ENCODE measurements at places on chromosomes 2 and 18.

GRCh38 chr2:127293386-127293747 is 577 bp downstream of the ERCC3 start:
- DNase-seq: no peak

GRCh38 chr18:12656938-12657683 is 796 bp downstream of the SPIRE1 start:
- no peak for DNase-seq

DNA sequence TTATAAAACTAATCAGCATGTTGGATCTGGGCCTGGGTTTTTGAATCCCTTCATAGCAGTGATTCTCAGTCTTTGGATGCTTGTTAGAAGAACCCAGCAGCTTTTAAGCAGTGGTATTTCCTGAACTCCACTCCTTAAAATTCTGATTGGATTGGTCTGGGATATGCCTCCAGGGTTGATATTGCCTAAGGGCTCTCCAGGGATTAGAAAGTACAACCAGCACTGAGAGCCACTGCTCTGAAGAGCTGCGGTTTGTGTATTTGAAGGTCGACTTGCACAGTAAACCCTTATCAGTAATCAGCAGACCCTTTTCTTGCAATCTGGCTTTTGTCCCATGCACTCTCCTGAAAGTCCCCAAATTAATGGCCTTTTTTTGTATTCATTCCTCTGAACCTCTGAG is 17.0 kb upstream of the RBMS1 start:
- no peak for DNase-seq

DNA sequence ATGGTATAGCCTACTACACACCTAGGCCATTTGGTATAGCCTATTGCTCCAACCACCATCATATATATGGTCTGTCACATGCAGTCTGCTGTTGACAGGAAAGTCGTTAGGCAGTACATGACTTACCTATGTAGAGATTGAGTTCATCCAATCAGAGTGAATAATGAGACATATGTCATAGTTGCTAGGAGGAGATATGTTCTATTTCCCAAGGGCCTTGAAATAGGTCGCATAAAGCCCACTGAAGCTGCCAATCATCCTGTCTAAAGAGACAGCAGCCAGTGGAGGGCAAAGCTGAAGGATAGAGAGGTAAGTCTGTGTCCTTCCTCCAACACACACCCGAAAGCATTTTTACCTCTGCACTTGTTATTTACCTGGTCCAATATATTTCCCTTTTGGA is 263.4 kb downstream of the PTPRM start:
- no peak for DNase-seq

DNA sequence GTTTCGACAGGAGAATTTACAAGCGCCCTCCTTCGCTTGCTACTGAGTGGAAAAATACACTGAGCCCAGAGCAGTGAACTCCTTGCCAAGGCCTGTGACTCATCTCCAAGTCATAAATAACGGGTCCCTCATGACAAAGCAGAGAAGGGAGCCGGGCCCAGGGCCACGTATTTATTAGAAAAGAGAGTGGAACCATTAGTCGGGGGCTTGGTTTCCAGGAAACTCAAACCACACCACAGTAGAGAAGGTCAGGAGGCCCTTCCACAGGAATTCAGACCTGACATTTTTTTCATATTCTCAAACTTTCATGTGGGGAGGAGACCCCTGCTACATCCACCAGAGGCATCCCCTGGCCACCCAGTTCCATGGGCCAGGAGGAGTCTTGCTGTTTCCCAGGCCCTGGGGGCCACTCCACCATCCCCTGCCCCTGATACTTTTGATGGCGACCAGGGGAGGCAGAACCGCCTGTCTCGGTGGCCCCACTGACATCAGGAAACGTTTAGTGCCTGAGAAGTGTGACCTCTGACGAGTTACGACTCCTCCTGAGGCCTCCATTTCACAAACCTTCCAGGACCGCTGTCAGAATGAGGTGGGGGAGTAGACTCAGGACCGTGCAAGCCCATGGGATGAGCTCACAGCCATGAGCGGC is 289.7 kb downstream of the DYSF start:
- DNase-seq: no peak

Measured in NCI-H2029 treated with DMSO at 0.1 percent for 48 hours (cell line).